Hematopoietic multipotent progenitor cell treated with erythropoietin and hydrocortisone succinate and interleukin-3 and kit ligand, for 4 days (in vitro differentiated cells): ENCODE measurements at places on chromosomes 1 and 21.

GRCh38 chr1:61277121-61277690 is 194.8 kb downstream of the NFIA start:
- DNase-seq: no peak

DNA sequence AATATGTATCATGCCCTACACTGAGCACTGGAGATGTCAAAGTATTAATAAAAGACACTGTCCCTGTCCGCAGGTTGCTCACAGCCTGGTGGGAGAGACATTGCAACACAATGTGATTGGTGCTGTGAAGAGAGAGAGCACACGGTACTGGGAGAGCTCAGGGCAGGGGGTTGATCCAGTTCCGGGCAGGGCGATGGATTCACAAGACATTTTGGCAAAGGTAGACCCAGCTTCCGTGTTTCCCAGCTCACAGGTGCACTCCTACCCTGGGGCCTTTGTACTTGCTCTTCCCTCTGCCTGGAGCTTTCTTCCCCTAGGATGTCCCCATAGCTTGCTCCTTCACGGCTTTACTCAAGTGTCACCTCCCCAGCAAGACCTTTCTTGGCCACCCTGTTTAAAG is 1.4 kb downstream of the PLA2G5 start:
- DNase-seq: no peak

DNA sequence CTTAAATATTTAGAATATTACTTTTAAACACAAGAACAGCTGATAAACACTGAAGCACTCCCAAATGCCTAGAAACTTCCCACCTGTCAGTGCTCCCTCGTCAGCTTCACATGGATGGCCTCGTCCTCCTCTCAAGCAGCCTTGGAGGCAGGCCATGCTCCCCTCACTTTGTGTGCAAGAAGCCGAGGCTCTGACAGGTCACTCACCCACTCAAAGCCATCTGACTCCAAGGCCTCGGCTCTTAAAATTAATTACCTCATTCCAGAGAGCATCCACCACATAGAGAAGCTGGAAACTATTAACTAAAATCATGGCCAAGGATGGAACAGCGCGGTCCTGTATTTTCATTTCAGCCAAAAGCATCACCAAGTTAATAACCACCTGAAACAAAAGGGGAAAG is 17.8 kb downstream of the LBR start:
- DNase-seq: no peak

- DNase-seq: no peak
These were observed 38.2 kb downstream of the KCNAB2 start for GRCh38 chr1:6083801-6084446.

GRCh38 chr1:208907790-208908189 is 663.6 kb upstream of the PLXNA2 start:
- no peak for DNase-seq

- no peak for DNase-seq
These were observed 65.7 kb downstream of the DISP1 start for GRCh38 chr1:222880587-222880986.

DNA sequence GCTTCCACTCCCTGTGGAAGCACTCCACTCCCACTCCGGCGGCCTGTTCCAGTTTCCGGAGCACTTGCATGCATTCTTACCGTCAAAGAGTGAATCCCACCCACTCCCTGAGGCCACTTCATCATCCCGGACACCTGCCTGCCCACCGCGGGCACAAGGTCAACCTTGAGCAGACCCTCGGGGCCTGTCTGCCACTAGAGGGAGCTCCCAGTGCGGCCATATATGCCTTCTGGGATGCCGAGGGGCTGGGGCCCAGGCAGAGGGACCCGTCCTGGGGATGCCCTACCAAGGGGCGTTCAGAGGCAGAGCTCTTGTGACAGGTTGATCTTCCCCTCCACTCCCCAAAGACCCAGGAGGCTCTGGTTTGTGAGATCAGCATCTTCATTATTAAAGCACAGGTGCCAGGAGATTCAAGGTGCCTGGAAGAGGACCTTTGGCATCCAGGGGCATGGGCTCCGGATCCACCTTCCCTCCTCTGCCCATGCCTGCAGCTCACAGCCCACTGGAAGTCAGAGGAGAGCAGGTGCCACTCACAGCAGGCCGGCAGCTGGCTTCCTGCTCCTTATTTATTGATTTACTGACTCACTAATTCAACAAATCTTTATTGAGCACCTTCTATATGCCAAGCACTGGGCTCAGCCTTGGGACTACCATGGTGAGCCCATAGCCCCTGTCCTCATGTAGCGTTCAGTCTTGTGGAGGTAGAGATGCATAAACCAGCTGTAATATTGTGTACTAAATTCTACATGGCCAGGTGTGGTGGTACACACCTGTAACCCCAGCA is 47.3 kb downstream of the UBIAD1 start:
- DNase-seq: peak; percentile 54

GRCh38 chr1:97632075-97632474 is 288.8 kb downstream of the DPYD start:
- peak; percentile 20 for DNase-seq

- no peak for DNase-seq
These were observed 1326.5 kb upstream of the B3GALT2 start for GRCh38 chr1:194512957-194513356.

DNA sequence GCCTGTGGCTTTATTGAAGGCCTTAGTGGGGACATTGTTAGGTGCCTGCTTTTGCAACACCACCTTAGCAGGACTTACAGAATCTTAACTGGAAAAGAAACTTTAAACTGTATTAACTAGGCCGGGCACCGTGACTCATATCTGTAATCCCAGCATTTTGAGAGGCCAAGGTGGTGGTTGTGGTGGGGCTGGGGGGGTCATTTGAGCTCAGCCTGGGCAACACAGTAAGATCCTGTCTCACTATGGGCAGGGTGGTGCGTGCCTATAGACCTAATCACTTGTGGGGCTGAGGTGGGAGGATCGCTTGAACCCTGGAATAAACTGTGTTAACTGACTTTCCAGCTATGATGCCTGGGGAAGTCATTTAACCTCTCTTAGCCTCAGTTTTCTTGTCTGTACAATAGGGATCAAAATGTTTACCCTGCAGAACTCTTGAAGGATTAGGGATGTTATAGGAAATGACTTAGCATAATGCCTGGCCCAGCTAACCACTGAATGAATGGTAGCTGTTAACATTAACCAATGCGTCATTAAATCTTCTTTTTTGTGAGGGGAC is 39.5 kb downstream of the IER5 start:
- DNase-seq: peak; percentile 46

DNA sequence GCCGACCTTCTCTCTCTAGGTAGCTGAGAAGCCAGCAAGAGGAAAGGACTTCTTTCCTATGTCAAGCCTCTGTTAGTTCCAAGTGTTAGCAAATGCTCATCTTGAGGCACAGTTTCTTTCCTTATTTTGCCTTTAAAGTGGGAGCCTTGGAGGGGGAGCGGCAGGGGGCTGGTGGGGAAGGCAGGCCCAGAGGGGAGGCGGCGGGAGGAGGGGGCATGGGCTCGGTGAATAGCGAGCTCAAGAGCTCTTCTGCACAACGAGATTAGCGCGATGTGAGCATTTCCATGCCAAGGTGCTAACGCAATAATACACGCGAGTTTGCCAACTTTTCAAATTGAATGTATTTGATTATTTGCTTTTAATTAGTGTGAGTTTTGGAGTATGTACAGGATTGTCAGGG is 372.6 kb downstream of the RPS6KC1 start:
- no peak for DNase-seq

- DNase-seq: no peak
These were observed 14.3 kb upstream of the LRRC53 start for GRCh38 chr1:74526708-74527107.

GRCh38 chr1:201085902-201086735 is 26.1 kb downstream of the CACNA1S start:
- DNase-seq: peak; percentile 78

GRCh38 chr1:226549937-226550671 is 1.5 kb downstream of the STUM start:
- DNase-seq: peak; percentile 64

- no peak for DNase-seq
These were observed 837 bp downstream of the NUDC start for GRCh38 chr1:26922431-26922729.

DNA sequence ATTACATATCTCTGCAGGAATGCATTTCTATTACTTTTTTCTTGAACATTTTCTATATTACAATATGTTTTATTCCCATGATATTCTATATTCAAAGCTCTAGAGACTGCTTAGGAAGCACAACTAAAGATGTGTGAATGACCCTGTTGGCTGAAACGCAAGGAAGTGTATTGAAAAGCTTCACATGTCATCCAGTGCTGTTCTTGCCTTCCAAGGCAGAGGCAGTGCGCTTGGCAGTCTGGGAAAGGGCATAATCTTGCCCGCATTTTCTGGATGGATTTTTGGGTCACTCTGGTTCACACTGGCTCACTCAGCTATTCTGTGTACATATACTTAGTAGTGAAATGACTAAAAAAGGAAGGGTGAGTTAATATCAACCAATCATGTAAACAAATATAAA is 262.4 kb downstream of the PTPRC start:
- no peak for DNase-seq

DNA sequence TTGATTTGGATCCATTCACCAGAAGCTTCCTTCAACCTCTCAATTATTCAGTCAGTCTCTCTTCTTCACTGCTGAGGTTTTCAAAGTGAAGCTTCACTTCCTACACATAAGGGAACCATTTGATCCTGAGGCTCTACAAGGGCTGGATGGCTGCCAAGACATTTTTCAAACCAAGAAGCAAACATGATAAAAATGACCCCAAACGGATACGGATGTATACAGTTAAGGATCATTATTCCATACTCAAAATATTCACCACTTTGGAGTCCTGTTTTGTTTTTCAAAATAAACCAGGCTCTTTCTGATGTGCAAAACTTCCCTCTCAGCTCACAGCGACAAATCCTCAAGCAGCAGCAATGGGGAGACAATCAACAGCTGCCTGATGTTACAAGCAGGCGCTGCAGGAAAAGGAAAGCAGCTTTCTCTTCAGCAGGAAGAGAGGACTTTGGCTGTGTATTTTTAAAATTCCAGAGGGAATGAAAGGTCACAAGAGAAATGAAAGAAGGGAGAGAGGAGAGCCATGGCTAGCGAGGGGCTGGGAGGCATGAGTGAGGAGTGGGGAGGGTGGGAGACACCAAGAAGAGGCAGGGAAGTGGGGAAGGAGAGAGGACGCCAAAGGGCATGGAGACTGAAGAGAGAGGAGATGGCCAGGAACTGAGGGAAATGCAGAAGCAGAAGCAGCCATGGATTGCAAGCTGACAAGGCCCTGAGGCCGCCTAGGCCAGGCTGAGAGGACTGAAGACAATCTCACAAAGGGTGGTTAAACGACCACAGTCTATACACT is 145.4 kb downstream of the SLC45A1 start:
- peak; percentile 82 for DNase-seq

- DNase-seq: peak; percentile 49
These were observed 35.4 kb downstream of the AK2 start for GRCh38 chr1:33001282-33001681.

DNA sequence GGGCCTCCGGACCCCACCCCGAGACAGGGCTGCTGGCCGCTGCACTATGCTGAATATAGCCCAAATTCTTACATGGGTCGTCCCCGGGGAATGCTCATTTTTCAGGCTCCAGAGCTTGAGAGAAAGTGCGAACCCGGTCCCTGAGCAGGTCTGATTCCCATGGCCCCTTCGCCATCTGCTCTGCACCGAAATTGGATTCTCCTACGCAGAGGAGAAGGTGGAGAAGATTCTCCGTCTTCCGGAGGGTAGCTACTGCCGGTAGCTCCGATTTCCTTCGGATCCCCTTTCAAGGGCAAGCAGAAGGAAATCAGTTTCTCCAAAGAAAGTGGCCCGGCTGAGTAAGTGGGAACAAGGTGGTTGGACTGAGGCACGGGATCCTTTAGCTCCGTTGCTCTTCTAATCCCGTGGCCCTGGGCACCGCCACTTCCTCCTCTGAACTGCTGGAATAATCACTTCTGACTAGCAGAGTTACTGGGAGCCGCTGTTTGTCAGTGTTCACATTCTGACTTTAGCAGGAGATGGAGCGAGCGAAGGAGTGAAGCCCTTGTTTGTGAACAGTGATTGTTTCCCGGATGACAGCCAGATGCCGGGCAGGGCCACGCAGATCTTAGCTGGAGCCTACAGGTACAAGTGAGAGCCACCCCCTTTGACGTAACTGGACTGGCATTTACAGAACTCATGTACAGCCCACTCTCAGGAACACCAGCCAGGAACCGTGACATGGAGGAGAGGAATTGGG is 1.1 kb upstream of the ZNF496 start:
- DNase-seq: peak; percentile 50

GRCh38 chr1:235011599-235012435 is 116.8 kb downstream of the TOMM20 start:
- peak; percentile 94 for DNase-seq

- DNase-seq: no peak
These were observed 28.7 kb downstream of the HYI start for GRCh38 chr1:43425045-43425444.

DNA sequence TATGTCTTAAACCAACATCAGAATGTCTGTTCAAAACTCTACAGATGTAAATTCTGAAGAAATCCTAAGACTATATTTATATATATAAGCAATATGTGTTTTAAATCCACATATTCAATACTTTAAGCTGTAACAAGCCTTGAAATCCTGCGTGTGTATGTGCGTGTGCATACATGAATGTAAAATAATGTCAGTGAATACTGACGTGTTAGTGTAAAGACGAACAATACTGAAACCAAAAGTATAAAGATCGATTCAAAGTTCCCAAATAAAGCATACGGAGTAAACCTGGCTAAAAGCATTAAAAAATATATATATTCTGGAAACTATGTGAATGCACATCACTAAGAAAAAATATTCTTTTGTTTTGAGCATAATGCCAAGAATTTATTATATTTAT is 668.6 kb upstream of the NCAM2 start:
- DNase-seq: no peak

DNA sequence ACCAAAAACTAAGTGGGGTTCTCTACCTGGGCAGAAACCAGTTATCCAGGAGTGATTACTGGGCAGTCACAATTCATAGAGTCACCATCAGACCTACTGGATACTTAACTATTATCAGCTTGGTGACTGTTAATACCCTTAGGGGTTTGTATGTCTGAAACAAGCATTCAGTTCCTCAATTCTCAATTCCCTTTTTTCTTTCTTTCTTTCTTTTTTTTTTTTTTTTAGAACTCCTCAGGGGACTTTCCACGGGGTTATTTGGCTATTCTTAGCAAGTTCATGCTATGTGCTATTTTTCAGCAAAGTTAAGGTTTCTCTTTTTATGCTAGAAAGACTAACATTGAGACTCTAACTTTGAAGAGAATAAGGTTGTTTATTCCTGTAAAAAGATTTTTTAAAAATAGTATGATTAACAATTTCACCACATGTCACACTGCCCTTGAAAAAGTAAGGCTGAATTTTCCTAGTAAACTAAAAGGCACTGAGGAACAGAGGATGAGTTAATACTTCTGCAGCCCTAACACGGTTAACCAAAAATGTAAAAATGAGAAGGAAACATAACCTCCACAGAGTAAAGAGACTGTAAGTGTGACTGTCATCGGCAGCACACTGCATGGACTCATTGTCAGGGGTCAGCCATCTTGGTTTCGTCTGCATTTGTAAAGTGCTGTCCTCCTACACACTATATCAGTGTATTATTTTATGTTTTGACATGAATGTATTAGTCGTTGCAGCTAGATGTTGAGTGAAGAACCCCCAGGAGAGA is 310.2 kb downstream of the NTNG1 start:
- DNase-seq: no peak

- DNase-seq: peak; percentile 64
These were observed 2.7 kb upstream of the CD84 start for GRCh38 chr1:160581961-160582360.
